ENCODE measurements at places on chromosomes 7 and 10.

DNA sequence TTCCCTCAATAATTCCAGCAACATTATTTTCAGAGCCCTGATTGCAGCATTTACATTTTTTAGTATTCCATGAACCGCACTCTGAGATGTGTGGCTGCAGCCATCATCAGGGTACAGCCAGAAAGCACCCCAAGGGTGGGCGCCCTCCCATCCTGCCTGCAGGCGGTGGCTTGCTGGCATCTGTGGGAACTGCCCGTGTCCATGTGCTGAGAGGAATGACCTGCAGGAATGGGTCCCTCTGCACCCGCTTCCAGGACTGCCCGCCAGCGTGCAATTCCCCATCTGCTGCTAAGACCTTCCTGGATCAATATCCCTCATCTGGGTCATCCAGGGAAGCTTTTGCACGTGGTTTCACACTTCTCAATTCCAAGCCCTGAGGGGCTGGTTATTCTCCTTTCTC is 32.8 kb upstream of the NUB1 start:
- no peak for DNase-seq

DNA sequence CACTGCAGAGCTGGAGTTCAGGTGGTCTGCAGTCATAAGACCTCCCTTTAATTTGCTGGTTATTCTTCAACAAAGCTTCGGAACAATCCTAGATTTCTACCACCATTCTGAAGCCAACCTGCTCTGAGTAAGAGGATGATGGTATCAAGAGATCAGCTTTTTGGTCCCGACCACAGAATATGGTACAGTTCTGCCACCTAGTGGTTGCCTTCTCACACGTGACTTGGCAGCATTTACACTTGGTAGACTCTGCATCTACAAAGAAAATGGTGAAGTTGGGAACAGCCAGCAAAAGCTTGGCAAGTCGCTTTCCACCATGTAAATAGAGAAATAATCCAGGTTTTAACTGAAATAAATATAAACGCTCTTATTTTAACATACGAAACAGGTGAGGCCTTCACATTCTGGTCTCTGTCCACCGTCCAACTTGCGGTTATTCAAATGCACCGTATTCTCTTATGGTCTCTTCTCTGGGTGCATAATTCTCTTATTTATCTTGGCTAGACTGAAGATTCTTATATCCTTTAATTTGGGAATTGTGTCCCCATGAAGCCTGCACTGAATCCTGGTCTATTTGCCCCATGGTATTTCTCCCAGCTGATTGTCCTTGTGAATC is 173.9 kb upstream of the GRM3 start:
- DNase-seq, result peak; percentile 18

DNA sequence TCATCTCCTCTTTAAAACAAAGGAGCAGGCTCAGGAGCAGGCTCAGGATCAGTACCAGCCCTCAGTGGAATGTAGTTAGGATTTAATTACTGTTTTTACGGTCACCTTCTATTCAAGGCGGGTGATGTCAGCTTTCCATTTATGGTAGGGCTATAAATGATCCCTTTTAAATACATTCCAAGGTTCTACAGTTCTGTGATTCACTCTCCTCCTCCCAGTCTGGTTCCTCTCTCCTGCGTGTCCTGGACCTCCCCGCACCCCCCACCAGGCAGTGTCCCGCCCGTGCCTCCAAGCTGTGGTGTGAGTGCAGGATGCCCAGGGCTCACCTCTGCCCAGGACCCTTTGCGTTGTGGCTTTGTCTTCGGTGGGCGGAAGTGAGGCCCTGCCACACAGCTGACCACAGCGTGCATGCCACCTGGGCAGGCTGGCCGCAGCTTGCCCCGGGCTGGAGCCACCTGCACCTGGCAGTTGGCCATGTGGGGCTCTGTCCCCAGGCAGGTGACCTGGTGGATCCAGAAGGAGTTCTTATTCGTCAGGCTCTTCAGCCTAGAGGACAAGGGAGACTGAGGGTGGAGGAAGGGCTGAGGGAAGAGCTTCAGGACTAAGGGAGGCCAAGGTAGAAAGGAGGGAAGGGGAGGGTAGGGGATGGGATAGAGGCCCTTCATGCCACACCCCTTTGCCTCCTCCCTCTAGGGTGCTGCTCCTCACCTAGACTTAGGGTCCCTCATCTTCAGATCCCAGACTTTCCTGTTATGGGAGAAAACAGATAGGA is 9.1 kb downstream of the LOXL4 start:
- DNase-seq, result no peak

- DNase-seq, result no peak
These were observed 304.3 kb upstream of the PITRM1 start for GRCh38 chr10:3476640-3477448.

GRCh38 chr10:31926160-31926559 is 2.5 kb downstream of the ARHGAP12 start:
- DNase-seq, result no peak

DNA sequence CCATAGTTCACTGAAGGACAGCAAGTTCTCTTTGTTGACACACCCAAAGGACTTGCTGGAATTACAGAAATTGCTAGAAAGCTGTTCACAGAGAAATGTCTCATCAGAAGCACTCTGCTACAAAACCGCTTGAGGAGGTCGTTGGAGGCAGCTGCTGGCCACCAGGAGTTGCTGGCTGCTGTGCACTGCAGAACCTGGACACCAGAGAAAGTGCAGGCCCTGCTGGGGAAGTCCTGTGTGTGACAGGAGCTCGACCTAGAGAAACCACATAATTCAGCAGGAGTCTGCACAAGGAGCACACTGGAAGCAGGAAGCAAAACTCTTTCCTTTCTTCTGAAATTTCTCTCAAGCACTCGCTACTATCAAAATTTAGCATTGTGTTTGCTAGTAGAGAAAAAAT is 461.5 kb upstream of the GHITM start:
- DNase-seq, result no peak

DNA sequence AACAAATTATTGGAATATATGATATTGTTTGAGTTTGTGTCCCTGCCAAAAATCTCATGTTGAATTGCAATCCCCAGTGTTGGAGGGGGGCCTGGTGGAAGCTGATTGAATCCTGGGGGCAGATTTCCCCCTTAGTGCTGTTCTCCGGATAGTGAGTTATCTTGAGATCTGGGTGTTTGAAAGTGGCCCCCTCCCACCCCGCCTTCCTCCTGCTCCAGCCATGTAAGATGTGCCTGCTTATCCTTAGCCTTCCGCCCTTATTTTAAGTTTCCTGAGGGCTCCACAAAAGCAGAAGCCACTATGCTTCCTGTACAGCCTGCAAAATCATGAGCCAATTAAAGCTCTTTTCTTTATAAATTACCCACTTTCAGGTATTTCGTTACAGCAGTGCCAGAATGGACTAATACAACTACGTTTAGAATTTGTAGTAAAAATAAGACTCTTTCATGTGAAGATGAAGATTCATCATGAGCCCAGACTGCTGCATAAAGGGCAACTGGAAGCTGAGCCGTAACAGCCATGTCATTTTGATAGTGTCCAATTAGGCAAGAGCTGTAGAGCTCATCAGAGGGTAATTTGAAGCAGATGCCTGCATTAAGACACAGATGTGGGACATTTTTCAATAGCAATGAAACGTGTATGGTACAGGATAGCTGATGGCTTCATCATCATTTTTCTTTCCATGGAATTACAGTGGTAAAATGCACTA is 1007.2 kb downstream of the REEP3 start:
- DNase-seq, result no peak

DNA sequence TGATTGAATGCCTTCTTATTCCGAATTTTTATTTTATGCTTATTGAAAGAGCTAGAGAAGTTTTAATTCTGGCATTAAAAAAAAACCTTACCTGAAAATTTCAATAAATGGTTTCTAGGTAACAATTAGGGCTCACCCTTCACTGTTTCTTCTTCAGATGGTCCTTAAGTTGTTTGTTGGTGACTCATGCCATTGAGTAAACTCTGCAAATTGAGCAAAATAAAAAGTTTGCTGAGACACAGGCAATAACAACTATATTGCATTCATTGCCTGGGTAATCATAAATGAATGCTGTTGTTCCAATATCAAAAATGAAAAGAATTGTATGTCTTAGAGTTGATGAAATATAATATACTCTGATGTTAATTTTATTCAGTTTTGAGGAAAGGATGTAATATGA is 300.3 kb downstream of the CDK14 start:
- DNase-seq, result no peak

GRCh38 chr7:5554287-5554610 is 130.6 kb upstream of the TNRC18 start:
- DNase-seq, result no peak

GRCh38 chr10:27297844-27298521 is 57.4 kb upstream of the ACBD5 start:
- no peak for DNase-seq

- no peak for DNase-seq
These were observed 22.3 kb downstream of the ZNF775 start for GRCh38 chr7:150401424-150401790.

GRCh38 chr7:17099083-17099973 is 199.1 kb upstream of the AHR start:
- DNase-seq, result no peak

- no peak for DNase-seq
These were observed 695 bp downstream of the HSPA12A start for GRCh38 chr10:116741391-116742351.

DNA sequence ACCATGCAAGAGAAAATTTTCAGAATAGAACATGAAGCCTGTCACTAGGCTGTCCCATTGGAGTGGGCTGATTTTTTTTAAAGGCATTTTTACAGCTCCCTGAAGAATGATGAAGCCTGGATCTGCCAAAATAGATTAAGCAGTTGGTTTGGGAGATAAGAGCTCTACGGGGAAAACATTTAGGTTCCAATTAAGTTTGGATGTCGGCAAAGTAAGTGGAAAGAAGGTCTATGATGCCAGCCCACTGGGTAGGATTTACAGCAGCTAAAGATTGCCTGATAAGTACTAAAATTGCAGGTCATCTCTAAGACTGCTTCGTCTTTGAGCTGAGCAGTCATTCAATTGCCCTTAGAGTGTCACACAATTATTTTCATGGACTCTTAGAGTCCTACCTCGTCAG is 939.2 kb upstream of the CELF2 start:
- no peak for DNase-seq

DNA sequence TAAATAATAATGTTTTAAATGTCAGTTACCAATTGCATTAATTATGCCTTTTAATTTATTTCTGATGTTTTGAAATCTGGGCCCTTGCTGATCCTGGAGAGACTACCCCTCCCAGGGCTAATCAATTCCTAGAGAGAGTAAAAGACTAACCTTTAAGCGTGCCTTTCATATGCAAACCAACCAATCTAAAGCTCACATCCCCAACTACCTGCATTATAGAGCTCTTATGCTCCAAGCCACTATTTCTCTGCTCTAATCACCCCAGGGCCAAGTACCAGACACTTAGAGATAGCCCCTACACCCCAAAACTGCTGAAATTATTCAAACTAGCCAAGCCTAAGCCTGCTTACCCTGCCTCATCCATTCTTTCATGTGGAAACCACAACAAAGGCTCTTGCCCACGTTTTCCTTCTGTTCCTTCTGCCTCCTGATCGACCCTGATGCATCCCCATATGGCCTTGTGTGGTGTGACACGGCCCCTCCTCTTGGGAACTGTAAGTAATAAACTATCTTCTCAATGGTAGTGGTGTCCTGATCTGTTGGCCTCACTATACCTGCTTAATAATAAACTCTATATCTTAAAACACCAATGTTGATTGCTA is 97.7 kb downstream of the HIBADH start:
- no peak for DNase-seq

DNA sequence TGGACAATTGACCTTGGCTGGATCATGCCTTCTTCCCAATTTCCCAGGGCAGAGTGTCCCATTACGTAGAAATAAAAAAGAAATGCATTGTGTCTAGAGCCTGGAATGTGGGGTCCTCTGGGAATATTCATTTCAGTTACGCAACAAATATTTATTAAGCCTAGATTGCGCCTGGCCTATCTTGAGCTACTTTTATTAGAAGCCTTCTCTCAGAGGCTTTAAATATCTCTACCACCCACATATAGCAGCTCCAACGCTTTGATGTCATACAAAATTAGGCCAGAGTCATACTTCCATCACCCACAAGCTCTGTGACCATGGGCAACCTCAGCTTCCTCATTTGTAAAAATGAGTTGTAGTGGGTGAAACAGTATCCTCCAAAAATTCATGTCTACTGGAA is 24.9 kb upstream of the CARD11 start:
- DNase-seq, result no peak

DNA sequence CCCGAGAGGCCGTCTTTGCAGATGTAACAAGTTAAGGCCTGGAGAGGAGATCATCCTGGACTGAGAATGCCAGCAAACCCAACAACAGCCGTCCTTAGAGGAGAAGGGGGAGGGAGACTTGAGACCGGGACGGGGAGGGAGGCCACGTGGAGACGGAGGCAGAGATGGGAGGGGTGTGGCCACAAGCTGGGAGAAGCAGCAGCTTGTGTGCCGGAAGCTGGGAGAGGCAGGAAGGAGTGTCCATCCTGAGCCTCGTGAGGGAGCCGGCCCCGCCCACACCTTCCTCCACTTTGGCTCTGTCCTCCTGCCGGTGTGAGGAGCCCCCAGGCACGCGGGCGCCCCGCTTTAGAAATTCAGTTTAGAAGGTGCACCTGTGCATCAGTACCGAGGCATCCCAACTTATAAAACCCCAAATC is 95.7 kb downstream of the DNAJB6 start:
- no peak for DNase-seq
